ENCODE measurements at places on chromosomes 7 and 10.
A peak's percentile ranks its signal among the peaks of the same experiment; 100 is the strongest.

DNA sequence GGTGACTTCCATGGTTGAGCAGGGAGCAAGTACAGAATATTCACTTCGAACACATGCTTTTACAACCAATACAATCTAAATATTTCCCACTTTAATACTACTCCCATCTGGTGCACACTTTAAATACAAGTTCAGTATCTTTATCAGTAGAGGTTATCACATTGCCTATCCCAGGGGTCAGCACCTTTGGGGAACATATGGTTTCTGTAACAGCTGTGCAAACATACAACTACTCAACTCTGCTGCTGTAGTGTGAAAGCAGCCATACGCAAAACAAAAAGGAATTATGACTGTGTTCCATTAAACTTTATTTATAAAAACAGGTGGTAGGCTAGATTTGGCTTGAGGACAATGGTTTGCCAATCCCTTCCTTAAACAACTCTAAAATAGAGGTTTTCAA lies 157.5 kb downstream of the XPNPEP1 start:
- no peak for DNase-seq

GRCh38 chr7:29214056-29214455 lies 19.5 kb downstream of the CHN2 start:
- no peak for DNase-seq

DNA sequence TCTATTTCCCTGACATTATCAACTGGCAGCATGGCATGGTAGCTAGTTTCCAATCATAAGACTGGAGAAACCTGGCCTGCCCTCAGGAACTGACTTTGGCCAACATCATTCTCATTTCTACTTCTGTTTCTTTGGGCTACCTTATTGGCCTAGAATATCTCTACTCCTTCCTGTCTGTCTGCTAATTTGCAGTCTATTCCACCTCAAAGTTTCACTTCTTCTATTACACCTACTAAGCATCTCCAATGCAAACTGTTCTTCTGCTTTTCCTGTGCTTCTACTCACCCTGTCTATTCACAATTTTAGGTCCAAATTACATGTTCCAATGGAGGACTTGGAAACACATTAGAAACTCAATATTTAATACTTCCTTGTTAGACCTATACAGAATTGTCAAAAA lies 65.6 kb downstream of the ZNF503 start:
- no peak for DNase-seq

DNA sequence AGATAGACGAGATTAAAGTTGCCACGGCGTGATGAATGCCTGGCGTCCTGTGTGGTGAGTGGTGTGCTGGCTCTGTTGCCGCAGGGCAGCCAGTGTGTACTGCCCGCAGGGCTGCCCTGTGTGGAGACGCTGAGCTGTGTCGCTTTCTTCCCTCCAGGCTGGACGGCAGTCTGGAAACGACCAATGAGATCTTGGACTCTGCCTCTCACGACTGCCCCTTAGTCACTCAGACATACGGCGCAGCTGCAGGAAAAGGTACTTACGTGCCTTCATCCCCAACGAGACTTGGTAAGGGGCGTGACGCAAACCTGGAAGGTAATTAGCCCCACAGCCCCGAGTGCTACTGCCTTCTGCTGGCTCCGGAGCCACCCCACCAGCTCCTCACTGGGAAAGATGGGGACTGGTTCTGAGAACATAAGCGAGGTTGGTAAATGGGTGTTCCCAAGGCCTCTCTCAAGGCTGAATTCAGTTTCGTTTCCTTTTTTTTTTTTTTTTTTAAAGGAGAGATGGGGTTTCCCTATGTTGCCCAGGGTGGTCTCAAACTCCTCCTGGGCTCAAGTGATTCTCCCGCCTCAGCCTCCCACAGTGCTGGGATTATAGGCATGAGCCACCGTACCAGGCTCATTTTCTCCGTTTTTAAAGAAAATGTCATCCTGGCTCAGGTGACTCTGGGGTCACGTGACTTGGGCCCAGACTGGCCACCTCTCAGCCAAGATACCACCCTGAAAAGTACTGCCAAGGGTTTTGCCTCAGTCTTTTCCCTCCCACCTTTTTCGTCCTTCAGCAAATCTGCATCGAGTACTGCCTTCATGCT lies 39.6 kb downstream of the WIPI2 start:
- DNase-seq, result no peak

- DNase-seq, result no peak
These were observed 6.4 kb downstream of the CLDN12 start for GRCh38 chr7:90409667-90410066.

DNA sequence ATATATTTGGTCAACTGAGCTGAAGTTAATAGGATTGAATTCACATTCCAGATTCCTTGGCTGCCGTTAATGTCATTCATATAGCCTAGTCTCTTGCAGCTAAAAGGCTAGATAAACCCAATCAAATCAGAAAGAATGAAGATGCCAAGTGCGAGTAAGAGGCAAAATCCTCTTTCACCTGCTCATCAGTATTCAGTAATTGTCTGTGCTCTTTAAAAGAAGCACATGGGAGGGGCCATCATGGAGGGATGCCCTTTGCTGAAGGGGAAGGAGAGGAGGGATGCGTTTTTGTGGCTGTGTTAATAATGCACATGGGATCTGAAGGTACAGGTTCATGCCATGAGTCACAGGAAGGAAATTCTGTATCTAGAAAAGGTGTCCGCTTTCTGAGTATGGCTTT lies 232.2 kb downstream of the TMEM178B start:
- DNase-seq, result no peak

DNA sequence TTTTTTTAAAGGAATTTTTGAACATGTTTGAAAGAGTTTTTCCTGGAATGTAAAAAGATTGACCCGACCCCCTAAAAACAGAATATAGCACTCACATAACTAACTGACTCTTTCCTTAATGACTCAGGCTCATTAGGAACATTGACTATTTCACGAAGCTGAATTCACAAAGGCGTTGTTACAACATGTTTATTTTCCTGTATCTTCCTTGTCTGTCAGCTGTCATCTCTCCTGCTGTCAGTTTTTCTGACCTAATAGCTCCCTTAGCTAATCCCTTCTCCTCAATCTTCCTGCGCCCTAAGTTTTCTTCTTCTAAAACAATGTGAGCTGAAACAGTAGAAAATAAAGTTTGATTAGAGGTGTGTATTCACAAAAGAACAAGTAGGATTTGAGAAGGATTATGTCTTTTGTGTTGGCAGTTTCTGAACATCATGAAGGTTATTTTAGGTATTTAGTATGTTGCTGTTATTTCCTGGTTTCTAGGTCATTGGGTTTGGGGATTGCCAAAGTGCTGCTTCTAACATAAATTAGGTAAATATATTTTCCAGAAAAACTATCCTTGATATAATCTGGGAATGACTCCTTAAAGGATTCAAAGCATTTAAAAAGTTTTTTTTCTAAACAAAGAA lies 4.6 kb upstream of the MDFIC start:
- DNase-seq, result no peak

DNA sequence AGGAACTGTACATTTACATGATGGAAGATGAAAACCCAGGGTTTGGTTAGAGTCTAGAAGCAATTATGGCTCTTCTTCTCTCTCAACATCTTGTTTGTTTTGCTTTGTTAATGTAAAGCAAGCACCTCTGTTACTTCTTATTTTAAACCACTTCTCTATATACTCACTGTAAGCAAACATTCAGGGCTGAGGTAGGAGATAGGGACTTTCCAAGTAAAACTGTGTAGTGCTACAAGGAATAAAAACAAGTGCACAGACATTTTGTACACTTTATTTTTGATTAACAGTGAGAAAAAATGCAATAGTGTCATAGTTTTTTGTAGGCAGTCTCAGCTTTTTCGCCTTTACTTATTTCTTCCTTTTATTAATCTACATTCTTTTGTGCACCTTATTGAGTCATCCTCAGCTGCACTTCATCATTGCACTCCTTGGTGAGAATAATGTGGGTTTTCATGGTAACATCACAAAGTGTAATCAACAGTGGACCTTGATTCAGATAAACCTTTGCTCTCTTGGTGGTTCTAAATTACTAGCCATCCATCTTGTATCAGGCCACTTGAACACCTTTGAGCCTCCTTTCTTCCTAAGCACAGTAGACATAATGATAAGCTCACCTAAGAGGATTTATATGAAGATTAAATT lies 52.9 kb downstream of the ELMO1 start:
- DNase-seq, result no peak

GRCh38 chr7:149838992-149839408 lies 825 bp downstream of the ZNF862 start:
- DNase-seq, result peak; percentile 16

GRCh38 chr10:126108693-126109092 lies 212.3 kb downstream of the FANK1 start:
- no peak for DNase-seq

- no peak for DNase-seq
These were observed 126.8 kb downstream of the MAD1L1 start for GRCh38 chr7:2105917-2106316.
